Activated CD4-positive, alpha-beta T cell treated with anti-CD3 and anti-CD28 coated beads for 36 hours (primary cell): ENCODE measurements at places on chromosomes 7 and 10.

DNA sequence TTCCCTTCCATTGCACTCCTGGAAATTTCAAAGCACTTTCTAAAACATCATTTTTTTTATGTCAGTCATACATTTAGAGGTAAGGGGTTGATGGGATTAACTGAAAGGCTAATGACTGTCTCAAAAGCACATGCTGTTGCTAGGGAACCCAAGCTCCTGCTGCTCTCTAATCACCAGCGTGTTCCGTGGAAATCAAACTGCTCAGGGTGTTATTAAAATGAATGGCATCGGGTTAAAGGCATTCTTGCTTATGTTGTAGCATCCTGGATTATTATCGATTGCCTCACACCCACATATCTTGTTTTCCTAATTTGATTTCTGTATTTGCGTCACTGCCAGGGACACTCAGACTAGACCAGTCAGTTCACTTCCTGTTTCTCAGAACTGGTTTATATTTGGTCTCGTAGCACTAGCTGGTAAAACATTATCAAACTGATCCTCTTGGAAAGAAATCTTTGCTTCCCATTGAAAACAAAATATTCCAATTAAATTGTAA, 216.5 kb upstream of the MKLN1 start:
- DNase-seq, result no peak

DNA sequence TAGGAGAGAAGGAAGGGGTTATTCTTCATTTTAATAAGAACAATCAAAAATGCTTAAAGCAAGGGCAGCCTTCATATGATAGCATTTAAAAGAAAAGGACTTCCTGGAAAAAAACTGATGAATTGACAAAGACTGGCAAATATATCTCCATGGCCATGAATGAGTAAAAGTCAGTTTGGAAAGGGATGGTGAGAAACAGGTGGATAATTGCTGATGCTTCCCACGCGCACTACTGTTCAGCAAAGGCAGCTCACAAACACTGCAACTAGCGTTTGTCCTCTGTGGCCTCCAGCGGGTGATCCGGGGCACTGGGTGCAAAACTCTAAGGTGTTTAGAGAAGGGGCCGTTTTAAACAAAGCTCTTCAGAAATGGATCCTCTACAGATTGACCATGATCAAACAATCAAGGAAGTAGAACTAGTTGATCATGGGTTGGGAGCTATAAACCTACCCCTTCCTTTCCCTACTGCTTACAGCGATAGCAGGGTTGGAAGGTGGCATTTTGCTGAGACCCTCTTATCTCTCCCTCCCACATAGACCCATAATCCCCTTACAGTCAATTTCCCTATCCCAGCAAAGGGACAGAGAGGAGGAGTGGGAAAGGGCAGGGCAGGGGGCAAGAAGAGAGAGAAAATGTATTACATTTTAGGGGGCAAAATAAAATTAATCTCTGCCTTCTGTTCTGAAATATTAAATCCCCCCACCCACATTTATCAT, 53.8 kb downstream of the SMURF1 start:
- no peak for DNase-seq

DNA sequence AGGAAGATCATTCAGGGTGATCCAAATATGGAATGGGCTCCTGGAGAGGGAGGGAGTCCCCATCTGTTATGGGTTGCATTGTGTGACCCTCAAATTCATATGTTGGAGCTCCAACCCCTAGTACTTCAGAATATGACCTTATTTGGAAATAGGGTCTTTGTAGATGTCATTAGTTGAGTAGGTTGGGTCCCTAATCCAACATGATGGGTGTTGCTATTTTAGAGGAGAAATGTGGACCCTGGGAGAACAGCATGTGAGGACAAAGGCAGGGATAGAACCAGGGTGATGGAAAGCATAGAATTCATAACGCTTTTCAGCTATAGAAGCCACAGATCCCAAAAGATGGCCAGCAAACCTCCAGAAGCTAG, 91.5 kb upstream of the SMNDC1 start:
- DNase-seq, result no peak

GRCh38 chr7:31710171-31710570, 23.2 kb downstream of the PPP1R17 start:
- DNase-seq, result no peak

- no peak for DNase-seq
Observed at GRCh38 chr7:141200191-141201108, 126.6 kb downstream of the TMEM178B start.

DNA sequence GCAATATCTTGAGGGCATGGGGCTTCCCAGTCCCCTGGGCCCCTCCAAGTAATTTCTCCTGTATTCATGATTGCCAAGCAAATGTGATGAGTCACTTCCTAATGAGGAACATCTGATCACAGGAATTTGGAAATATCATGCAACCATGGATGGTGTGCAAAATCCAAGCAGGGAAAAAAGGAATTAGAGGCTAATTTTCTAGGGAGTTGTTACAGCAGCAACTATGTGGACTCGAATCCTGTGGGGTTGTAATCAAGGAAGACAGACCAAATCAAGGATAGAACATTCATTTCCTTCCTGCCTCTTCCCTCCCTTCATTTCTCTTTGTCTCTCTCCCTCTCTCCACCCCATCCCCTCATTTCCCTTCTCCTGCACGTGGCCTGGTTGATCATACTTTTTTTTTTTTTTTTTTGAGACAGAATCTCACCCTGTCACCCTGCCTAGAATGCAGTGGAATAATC, 23.9 kb upstream of the AGFG2 start:
- no peak for DNase-seq

DNA sequence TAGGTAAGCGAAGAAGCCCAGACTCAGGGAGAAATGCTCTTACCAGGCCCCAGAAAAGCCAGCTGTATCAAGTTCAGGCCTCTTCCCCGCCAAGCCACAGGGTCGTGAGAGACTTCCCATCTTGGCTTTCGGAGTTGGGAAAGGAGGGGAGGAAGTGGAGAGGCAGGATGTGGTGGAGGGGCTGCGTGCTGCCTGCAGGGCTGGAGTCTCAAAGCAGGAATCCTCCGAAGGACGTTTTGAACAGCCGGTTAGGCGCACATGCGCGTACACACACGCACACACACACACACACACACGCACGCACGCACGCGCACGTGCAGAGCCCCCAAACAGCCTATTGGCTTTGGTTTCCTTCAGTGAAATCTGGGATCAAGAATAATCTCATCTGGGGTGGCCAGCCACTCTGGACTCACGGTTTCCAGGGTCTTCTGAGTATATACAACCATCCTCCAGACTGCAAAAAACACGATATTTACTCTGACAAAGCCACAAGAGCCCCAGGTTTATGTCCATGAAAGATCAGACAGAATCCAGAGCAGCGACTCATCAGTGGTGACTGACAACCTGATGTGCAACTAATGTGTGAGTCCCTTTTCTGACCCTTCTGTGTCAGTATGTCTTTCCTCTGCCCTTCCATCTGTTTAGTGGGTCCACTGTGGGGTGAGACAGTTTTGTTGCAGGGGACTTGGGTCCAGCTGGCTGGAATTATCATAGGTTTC, 115.0 kb upstream of the ZNF438 start:
- peak; percentile 45 for DNase-seq

- DNase-seq, result no peak
Observed at GRCh38 chr7:156474241-156474743, 166.3 kb upstream of the RNF32 start.

GRCh38 chr7:17584822-17585221, 286.4 kb downstream of the AHR start:
- DNase-seq, result no peak

DNA sequence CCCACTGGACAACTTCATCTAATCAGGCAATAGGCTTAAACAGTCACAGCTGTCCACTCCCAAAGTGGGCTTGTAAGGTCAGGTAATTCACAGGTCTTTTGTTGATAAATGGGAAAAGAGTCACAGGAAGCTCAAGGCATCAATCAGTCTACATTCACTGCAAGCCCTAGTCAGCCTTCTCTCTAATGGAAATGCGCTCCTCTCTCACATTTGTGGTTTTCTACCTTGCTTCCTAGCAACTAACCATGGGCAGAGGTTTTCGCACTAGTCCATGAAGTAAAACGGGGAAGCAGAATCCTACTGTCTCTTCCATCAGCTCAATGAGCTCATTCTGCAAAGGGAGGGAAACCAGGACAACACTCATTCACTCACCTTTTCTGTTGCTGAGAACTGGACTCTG, 53.5 kb upstream of the APBB1IP start:
- DNase-seq, result no peak

GRCh38 chr10:128852902-128853301, 614.1 kb upstream of the MGMT start:
- DNase-seq, result no peak

DNA sequence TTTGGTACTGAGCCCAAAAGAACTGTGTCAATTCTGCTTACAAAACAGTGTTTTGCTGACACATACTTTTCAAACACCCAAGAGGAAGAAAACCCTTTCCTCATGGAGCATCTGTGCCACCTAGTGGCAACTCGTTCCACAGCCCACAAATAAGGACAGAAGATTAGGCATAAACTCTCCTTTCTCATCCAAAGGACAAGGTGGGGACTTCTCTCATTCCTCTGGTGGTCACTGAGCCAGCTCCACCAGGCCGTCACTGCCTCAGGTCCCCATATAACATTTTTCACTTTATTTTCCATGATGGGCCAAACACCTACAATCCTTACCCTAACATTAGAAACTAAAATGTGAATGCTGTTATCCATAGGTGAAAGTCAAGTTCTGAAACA, 76.9 kb downstream of the RNF216 start:
- peak; percentile 86 for DNase-seq

GRCh38 chr10:101140084-101140949, 9.2 kb downstream of the TLX1 start:
- DNase-seq, result no peak

DNA sequence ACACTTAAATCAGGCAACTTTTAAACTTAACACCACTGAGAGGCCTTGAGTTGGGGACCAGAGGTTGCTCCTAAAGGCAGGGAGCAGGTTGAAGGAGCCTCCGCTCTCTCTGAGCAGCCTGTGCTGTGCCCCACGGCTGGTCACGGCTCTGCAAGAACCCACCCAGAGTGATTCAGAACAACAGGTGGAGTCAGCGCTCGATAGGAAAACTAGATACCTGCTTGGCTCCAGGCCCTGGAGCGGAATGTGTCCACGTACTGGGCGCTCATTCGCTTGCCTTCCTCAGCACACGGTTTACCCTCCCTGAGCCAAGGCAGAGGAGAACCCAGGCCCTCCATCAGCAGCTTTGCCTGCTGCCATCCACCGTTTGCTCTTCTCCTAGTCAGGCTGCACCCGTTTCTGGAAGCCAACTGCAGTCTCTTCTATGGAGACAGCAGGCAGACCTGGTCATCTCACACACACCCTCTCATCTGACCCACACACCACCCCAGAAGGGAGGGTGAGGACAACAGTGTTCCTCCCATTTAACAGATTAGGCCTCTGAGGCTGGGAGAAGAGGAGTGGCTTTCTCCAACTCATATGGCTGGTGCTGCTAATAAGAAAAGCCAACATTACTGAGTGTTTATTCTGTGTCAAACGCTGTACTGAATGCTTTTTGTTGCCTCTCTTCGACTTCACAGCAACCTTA, 37.6 kb upstream of the PDCD4 start:
- no peak for DNase-seq

DNA sequence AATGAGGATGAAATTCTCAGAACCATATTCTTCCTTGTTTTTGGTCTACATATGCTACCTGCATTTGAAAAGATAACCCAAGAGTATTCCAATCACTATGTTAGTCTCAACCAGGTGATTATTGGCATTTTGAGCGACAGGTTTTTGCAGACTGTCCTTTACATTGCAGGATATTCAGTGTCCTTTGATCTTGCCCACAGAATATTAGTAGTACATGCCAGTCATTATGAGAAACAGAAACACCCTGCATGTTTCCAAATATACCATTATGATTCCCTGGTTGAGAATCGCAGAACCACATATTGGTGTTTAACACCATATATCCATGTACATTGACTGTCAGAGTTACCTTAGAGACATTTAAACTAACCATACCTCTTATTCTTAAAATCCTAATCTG, 30.6 kb downstream of the TMEM243 start:
- no peak for DNase-seq
